ENCODE measurements at places on chromosomes 4 and X.

DNA sequence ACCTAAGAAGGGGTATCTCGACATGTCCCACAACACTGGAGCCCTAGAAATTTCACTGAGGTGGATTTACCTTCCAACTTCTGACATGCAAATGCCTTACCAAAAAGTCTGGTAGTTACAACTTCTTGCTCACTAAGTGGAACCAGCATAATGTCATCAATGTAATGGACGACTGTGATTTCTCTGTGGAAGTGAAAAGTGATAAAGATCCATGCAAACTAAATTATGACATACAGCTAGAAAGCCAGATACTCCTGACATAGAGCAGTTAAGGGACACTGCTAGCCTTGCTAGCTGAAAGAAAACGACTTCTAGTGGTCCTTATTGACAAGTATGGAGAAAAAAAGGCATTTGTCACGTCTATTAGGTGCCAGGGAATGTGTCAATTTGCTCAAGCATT, 191.1 kb downstream of the MAB21L2 start:
- no peak overlapping the region for H3K27ac ChIP-seq
- no peaks in the 10 kb centered on the region for H3K36me3 ChIP-seq
- no peaks in the 10 kb centered on the region for H3K27me3 ChIP-seq
- H3K4me3 ChIP-seq, result no peak overlapping the region
- no peak for DNase-seq

DNA sequence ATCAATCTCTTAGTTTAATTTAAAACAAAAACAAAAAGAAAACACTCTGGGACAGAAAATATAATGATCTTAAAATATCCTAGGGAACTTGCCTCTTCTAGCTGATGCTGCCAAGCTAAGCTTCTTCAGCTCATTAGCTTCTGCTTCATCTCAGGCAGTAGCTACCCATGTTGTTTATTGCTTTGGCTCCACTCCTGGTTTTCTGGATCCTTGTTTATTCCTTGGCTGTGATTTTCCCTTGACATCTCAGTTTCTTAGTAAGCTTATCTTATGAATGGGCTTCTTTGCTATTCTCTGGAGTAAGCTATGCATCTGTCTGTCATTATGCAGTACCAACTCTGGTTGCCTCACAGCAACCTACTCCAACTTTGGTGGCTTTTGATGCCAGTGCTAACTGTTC, 5.1 kb upstream of the MTHFD2L start:
- peaks cover 6% of the 10 kb centered on the region for H3K27me3 ChIP-seq
- H3K4me1 ChIP-seq, result no peaks in the 10 kb centered on the region
- H3K36me3 ChIP-seq, result no peaks in the 10 kb centered on the region
- DNase-seq, result no peak
- H3K4me3 ChIP-seq, result no peak overlapping the region

- H3K36me3 ChIP-seq, result no peaks in the 10 kb centered on the region
- H3K27ac ChIP-seq, result no peak overlapping the region
- no peak for DNase-seq
- H3K4me3 ChIP-seq, result no peak overlapping the region
- peaks cover 17% of the 10 kb centered on the region for H3K27me3 ChIP-seq
These were observed 100.8 kb upstream of the TENM3 start for GRCh38 chr4:182142176-182143085.

GRCh38 chr4:48343035-48343434, 1.7 kb downstream of the SLAIN2 start:
- peaks cover 14% of the 10 kb centered on the region for H3K4me1 ChIP-seq
- H3K27me3 ChIP-seq, result no peaks in the 10 kb centered on the region
- no peak overlapping the region for H3K27ac ChIP-seq
- no peak for DNase-seq

DNA sequence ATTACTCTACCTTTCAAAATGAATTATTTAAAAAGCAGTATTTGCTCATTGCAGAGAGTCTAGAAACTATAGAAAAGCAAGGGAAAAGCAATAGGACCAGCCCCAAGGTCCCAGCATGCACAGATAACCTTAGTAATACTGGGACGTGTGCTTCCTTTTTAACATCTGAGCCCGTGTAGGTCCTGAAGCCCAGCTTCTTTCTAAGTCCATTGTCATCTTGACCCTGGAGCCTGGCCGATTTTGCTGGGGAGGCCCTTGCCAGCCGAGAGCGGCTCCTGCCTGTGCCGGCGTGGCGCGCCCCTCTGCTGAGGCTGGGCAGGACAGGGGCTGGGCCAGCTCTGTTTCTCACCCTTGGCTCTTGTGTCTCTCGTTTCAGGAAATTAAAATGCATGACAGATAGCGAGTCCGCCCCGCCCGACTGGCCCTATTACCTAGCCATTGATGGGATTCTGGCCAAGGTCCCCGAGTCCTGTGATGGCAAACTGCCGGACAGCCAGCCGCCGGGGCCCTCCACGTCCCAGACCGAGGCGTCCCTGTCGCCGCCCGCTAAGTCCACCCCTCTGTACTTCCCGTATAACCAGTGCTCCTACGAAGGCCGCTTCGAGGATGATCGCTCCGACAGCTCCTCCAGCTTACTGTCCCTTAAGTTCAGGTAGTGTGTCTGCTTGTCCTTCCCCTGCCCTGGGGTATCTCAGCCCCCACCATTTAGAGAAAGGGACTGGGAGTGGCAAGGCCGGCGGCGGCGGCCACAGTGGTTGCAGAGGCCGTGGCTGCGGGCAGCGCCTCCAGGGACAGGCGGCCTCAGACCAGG, 4.1 kb downstream of the MSANTD1 start:
- peaks cover 3% of the 10 kb centered on the region for H3K36me3 ChIP-seq
- no peaks in the 10 kb centered on the region for H3K4me1 ChIP-seq
- no peak overlapping the region for H3K4me3 ChIP-seq
- DNase-seq, result no peak
- no peak overlapping the region for H3K27ac ChIP-seq
- no peaks in the 10 kb centered on the region for H3K27me3 ChIP-seq

DNA sequence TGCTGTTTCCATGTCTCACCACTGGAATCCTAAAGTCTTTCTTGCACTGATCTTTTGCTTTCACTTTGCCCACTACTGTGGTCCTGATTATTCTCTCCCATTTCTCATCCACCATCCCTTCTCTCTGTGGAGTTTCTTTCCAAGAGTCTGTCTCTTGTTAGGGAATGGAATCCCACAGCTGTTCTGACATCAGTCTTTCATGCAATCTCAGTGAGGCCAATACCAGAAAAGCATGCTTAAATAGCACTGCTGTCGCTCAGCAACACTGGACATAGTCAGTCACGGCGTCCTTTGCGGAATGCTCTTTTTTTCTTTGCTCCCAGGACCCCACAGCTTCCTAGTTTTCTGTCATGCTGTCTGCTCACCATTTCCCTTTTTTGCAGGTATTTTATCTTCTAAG, 20.1 kb downstream of the SLITRK4 start:
- no peak overlapping the region for H3K27ac ChIP-seq
- H3K36me3 ChIP-seq, result no peaks in the 10 kb centered on the region
- DNase-seq, result no peak
- H3K27me3 ChIP-seq, result no peaks in the 10 kb centered on the region
- no peaks in the 10 kb centered on the region for H3K4me1 ChIP-seq
- H3K4me3 ChIP-seq, result no peak overlapping the region

- no peak overlapping the region for H3K4me3 ChIP-seq
- H3K27ac ChIP-seq, result no peak overlapping the region
- no peak for DNase-seq
- H3K36me3 ChIP-seq, result no peaks in the 10 kb centered on the region
- no peaks in the 10 kb centered on the region for H3K4me1 ChIP-seq
These were observed 53.3 kb downstream of the TEX13A start for GRCh38 chrX:105167233-105167632.

GRCh38 chrX:26649534-26649933, 433.6 kb downstream of the MAGEB5 start:
- H3K4me1 ChIP-seq, result no peaks in the 10 kb centered on the region
- H3K27me3 ChIP-seq, result no peaks in the 10 kb centered on the region
- H3K36me3 ChIP-seq, result no peaks in the 10 kb centered on the region
- no peak overlapping the region for H3K27ac ChIP-seq

DNA sequence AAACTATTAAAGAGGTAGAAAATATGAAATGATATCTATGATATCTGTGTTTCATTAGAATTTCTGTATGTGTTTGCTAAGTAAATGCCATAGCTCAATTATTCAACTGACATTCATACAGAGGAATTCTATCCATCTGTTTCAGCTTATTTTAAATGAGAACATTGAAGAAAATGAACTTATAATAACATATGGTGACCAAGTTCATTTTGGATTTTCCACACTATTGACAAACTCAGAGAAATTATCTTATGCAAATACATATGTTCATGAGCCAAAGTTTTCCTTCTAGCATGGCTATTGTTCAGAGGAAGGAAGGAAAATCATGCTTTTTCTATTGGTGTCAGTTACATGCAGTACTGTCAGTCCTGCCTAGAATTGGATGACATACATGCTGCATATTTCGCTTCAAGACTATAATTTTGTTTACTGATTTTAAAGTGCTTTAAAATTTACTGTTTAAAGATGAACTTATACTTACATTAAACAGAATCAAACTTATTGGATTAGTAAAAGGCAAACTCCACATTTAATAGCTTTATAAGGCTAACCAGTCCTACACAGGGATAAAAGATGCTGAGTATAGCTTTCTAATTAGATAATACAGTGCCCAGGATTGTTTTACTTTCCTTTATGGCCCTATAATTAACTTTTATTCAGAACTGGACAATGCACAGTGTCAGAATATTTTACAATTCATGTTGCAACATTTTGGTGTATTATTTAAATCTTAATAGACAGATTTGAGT, 646.2 kb downstream of the TRAM1L1 start:
- no peaks in the 10 kb centered on the region for H3K4me1 ChIP-seq
- no peak for DNase-seq
- no peak overlapping the region for H3K4me3 ChIP-seq
- no peaks in the 10 kb centered on the region for H3K36me3 ChIP-seq

DNA sequence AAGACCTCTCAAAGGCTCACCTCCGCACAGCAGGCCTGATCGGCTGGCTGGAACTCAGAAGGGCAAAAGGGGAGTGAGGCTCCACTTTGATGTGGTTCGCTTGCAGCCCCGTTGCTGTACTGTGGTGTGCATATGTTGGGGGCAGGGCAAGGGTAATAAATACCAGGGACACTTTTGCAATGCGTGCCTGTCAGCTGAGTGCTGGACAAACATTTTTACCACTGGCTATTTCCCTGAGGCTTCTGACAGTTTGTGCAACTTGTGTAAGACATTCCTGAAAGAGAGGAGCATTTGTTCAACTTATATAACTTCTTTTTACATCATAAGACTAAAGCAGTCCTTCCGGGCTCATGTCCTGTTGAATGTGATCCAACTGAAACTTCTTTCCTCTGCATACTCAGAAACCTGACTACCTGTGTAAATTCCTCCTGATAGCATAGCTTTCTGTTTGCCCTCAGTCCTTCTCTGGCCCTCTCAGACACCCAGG, 82.3 kb downstream of the SPRY1 start:
- H3K36me3 ChIP-seq, result no peaks in the 10 kb centered on the region
- no peak for DNase-seq
- H3K27ac ChIP-seq, result no peak overlapping the region
- no peak overlapping the region for H3K4me3 ChIP-seq

DNA sequence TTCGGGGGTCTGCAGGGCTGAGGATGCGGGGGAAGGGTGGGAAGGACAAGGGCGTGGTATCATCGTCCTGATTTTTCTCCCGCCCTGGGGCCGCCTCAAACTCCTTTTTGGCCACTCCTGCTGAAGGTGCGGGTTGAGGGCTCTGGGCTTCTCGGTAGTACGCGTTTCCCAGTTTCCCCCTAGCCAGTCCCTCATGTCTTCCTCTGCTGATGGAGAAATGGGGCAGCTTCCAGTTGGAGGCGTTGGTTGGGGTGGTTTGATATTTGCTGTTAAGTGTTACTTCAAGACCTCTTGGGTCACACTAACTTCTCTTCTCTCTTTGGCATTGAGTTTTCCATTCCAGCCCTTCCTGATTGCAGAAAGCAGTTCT, 482 bp downstream of the GSTCD start:
- peak overlapping the region; percentile 97 for H3K4me3 ChIP-seq
- H3K4me1 ChIP-seq, result no peaks in the 10 kb centered on the region
- H3K27ac ChIP-seq, result peak overlapping the region; percentile 81
- no peaks in the 10 kb centered on the region for H3K36me3 ChIP-seq

GRCh38 chr4:14916554-14917297, 85.6 kb upstream of the CPEB2 start:
- no peak for DNase-seq
- H3K4me3 ChIP-seq, result no peak overlapping the region
- no peaks in the 10 kb centered on the region for H3K36me3 ChIP-seq

DNA sequence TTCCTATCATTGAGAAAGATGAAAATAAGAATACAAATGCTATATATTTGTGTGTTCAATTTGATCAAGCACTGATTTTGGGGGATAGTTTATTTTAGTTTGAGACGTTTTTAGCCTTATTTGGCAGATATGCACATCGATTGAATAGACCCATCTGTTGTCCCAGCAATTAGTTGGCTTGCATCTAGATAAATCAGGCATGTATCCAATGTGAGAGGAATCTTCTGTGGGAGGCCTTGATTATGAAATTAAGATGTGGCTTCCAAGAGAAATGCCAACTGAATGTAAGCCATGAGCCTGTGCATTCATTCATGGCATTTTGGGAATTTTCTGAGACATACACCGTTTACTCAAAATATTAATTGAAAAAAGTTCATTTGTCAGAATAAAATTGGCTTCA, 623.1 kb downstream of the TECRL start:
- DNase-seq, result no peak
- H3K4me3 ChIP-seq, result no peak overlapping the region
- no peak overlapping the region for H3K27ac ChIP-seq
- no peaks in the 10 kb centered on the region for H3K36me3 ChIP-seq
- no peaks in the 10 kb centered on the region for H3K27me3 ChIP-seq

GRCh38 chrX:2299871-2300270, 200.9 kb downstream of the DHRSX start:
- H3K27me3 ChIP-seq, result no peaks in the 10 kb centered on the region
- DNase-seq, result no peak
- H3K4me1 ChIP-seq, result no peaks in the 10 kb centered on the region
- no peaks in the 10 kb centered on the region for H3K36me3 ChIP-seq

DNA sequence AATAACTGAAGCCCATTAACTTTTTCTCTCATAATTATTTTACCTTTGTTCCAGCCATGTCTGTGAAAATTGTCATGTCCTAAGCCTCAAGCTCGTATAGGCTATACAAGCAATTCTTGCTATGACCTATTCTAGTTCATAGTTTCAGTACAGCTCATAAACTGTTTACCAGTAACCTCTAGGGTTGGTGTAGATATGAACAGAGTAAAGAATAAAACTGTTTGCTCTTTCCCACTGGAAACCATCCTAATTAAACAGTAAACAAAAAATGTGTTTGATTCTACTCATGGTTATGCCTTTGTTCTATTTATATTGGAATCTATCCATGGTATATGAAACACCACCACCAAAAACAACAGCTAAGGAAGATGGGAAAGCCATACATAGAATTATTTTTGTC, 1444.0 kb upstream of the PCDH7 start:
- DNase-seq, result no peak
- no peak overlapping the region for H3K4me3 ChIP-seq
- H3K27ac ChIP-seq, result no peak overlapping the region

DNA sequence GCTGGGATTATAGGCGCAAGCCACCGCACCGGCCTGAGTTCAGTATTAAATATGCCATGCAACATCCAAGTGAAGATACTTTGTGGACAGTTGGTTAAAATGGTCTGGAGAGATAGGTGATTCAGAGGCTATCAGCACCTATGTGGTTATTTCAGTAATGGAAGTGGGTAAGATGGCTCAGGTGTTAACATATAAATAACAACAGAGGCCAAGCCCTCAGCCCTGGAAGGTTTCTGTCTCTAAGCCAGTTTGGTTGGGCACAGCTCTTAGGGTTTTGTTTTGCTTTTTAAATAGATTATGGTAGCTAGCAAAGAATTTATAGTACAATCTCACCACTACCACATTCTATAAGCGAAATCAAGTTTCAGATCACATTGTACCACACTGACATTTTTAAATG, 16.6 kb downstream of the FAM114A1 start:
- H3K4me1 ChIP-seq, result no peaks in the 10 kb centered on the region
- H3K36me3 ChIP-seq, result no peaks in the 10 kb centered on the region
- no peak overlapping the region for H3K27ac ChIP-seq
- no peak overlapping the region for H3K4me3 ChIP-seq
- H3K27me3 ChIP-seq, result no peaks in the 10 kb centered on the region
- no peak for DNase-seq

Data from effector memory CD4-positive, alpha-beta T cell (primary cell).